ENCODE measurements at places on chromosomes 3 and 15.

GRCh38 chr15:98861188-98861587 lies 146.4 kb downstream of the PGPEP1L start:
- DNase-seq, result no peak

- no peak for DNase-seq
Measured at GRCh38 chr3:182617500-182617899, 175.8 kb upstream of the ATP11B start.

GRCh38 chr15:42508263-42508690 lies 12.8 kb downstream of the SNAP23 start:
- DNase-seq, result no peak

DNA sequence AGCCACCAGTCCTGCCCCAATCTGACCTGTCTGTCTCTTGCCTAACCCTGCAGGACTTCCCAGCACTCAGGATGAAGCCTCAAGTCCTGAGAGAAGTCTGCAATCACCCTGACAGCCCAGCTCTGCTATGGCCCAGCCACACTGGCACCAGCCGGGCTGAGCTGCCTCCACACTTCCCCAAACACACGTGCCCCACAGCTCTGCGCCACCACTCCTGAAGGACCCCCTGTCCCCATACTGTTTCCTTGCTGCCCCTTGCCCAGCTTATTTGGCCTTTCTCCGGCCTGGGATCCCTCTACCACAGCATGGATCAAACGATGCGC lies 76.6 kb downstream of the TBC1D2B start:
- no peak for DNase-seq

GRCh38 chr3:79818015-79818414 lies 50.2 kb upstream of the ROBO1 start:
- DNase-seq, result no peak

DNA sequence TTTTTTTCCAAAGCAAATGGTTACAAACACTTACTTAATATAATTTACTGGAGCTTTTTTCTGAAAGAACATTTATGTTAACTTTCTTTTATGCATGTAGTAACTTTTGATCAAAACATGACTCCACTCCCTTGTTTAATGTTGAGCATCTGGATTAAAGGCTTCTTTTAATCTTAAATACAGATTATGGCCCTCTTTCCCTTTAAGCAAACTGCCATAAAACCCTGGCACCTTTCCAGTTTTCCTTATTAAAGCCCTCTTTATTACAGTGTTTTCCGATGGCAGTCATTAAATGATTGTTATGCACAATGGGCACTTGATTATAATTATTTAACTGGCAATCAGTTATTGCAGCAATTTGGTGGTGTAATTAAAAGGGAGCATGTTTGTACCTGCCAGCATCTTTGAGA lies 167.0 kb downstream of the VGLL4 start:
- DNase-seq, result peak; percentile 81

- DNase-seq, result no peak
Measured at GRCh38 chr3:48402281-48402732, 27.6 kb downstream of the PLXNB1 start.

GRCh38 chr15:83209333-83209732 lies 1.7 kb upstream of the HDGFL3 start:
- DNase-seq, result no peak

DNA sequence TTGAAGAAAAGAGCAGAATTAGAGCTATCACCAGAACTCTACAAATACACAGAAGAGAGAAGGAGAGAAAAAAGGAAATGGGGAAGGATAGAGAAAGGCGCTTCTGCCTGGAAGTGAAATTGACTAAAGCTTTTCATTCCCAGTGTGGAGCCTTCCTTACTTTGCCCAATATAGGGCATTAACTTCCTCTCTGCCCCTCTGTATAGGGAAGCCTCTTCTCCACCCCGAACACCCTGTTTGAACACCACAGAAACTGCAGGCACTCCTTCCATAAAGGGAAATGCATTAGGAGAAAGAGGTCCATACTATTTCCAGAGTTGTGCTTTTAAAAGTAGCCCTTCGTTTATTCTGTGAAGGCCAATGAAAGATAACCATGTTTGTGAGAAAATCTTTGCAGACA lies 248.5 kb downstream of the RAP2B start:
- no peak for DNase-seq

DNA sequence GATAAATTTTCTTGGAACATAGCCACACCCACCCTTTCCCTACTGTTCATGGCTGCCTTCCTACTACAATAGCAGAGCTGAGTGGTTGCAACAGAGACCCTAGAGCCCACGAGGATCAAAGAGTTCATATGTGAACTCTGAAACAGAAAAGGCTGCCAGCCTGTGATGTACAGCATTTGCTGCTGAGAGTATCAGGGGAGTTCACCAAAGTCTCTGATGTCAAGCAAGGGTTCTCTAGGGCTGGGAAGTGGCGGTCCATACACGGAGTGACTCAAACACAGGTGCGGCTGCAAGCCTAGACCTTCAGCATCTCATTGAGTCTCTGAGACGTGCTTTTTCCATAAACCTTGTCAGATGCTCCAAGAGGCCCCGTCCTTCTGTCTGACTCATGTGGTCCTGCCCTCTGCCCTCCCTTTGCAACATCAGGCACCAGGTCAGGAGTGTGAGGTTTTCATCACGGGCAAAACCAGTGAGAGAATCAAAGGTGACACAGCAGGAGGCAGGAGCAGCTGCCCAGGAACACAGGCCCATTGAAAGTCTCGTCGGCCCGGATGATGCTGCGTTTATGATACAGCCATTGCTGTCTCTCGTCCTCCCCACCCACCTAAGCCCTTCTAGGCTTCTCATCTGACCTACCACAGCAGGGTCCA lies 42.9 kb downstream of the PCSK6 start:
- DNase-seq, result no peak

- no peak for DNase-seq
Measured at GRCh38 chr3:55716611-55717225, 229.6 kb upstream of the WNT5A start.

DNA sequence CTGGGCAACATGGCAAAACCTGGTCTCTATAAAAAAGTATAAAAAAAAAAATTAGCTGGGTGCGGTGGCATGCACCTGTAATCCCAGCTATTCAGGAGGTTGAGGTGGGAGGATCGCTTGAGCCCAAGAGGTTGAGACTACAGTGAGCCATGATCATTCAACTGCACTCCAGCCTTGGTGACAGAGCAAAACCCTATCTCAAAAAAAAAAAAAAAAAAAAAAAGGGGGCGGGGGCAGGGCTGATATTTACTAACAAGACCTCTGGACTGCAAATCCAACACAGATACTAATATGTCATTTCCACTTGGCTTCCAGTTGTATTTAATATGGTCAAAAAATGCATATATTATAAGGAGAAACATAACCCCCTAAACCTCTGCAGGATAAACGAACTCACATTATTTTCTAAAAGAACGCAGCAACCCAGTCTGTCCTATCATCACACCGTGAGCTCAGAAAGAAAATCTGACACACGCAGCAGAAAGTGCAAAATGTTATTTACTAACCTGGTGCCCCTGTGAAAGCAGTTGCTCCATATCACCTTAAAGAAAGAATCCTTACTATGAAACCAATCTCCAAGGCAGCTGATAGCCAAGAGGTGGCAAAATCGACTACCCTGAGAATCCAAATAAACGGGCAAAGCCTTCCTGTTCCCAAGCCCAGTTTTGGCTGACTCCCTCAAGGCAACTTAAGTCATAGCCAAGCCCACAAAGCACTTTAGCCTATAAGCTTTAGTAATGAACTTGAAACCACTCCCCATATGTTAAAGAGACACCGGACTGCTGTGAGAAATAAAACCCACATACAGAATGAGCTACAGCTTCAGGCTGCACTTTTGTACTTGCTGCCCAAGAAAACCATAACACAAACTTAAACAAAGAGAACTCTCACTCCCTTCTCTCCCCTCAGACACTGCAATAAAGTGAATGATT lies 39.3 kb downstream of the PLD1 start:
- no peak for DNase-seq

GRCh38 chr15:37083610-37084009 lies 16.7 kb downstream of the MEIS2 start:
- DNase-seq, result no peak

- DNase-seq, result no peak
Measured at GRCh38 chr15:63509056-63509954, 4.9 kb downstream of the USP3 start.

DNA sequence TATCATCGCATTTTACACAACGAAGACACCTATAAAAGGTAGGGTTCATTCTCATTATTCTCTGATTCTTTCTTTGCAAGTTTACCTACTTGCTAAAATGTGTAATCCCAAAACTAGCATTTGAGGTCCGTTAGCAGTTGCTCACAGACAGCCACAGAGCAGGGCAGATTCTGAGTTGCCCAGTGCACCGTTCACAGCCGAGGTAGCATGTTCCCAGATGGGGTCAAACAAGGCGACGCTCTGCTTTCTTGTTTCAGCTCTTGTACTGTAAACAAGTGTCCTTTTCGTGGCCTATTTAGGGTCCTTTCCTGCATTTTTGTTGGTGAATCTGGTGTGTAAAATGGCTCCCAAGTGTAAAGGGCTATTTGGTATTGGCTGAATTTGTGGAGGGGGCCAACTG lies 3.1 kb downstream of the PPP1R2 start:
- no peak for DNase-seq

- DNase-seq, result no peak
Measured at GRCh38 chr3:189941679-189942078, 179.0 kb downstream of the P3H2 start.

DNA sequence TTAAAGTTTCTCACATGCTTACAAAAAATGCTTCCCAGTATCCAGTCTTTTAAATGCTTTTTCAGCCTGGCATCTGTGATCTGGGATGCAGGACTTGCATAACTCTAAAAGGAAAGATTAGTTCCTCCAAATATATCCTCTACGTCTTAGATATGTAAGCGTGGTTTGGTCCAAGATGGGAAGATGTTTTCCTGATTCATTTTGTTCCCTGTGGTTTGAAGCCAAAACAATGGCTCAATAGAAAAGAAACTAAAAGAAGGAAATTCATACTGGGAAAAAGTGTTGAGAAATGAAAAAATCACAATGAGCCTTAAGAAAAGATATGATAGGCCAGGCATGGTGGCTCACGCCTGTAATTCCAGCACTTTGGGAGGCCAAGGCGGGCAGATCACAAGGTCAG lies 1002.8 kb downstream of the NAALADL2 start:
- no peak for DNase-seq

GRCh38 chr15:81758818-81759284 lies 287.0 kb downstream of the MEX3B start:
- no peak for DNase-seq

- peak; percentile 16 for DNase-seq
Measured at GRCh38 chr3:129892857-129893580, 492 bp downstream of the TMCC1 start.

- no peak for DNase-seq
Measured at GRCh38 chr3:135908225-135908624, 57.3 kb upstream of the PPP2R3A start.

DNA sequence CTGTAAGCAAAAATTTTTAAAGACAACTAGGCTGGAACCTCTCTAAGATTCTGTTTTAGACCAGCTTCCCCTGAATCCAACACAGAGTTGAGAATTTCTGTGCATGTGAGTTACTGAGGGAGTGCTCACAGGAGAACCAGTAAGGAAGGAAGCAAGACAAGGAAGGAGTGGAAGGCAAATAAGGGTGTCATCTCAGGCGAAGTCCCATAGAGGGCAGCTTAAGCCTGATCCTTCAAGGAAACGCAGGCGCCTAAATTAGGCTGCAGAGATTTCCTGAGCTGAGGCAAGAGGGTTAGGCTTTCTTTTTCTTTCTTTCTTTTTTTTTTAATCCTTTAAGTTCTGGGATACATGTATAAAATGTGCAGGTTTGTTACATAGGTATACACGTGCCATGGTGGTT lies 36.2 kb upstream of the COL6A6 start:
- DNase-seq, result no peak

DNA sequence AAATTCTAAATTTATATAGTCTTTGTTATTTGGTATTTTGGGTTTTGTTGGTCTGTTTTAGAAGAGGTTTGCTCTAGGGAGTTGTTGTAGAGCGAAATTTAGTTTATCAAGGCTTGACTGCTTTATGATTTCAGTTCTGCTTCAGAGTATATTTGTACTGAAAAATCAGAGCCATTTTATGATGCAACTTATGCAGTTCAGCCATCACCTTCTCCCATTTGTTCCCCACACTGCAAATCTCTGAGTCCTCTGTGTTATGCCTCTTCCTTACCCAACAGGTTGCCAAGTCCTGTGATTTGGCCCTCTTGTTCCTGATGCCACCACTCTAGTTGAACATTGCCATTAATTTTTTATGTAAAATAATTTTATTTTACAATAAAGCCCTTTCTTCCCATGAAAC lies 140.4 kb downstream of the ZNF609 start:
- no peak for DNase-seq

DNA sequence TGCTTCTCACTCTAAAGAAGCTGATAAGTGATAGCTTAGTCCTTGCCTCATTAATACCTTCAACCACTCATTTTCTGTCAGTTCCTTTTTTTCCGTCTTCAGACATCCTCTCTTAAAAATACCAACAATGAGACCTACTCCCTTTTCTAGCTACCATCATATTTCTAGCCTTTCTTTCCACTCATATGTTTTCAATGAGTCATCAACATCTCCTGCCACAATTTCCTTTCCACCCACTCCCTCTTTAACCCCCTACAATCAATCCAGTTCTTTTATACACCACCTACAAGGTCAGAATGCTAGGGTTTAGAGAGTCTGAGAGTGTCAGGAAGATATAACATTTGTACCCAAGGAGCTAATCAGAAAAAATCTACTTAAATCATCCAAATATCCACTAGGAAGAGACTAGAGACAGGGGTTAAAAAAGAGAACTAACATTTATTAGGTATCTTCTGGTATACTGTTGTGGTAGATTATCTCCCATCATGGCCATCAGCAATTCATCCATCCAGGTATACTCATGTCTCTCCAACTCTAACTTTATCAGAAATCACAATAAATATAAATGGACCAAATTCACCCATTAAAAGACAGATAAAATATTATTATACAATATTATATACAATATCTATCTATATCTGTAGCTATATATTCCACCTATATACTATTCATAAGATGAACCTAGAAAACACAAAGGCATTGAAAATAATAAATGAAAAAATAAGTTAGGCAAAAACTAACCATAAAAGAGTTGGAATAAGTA lies 42.5 kb downstream of the MYLK start:
- DNase-seq, result no peak

GRCh38 chr15:25882466-25882865 lies 19.3 kb upstream of the ATP10A start:
- no peak for DNase-seq

- DNase-seq, result peak; percentile 28
Measured at GRCh38 chr3:197003461-197004385, 25.9 kb downstream of the MELTF start.

- DNase-seq, result no peak
Measured at GRCh38 chr15:74545086-74545485, 4.1 kb downstream of the ARID3B start.

Data from NCI-H1417 treated with DMSO at 0.1 percent for 48 hours (cell line).